ENCODE measurements at places on chromosomes 11 and 22.

GRCh38 chr22:28925916-28926315 lies 42.5 kb downstream of the ZNRF3 start:
- no peaks in the 10 kb centered on the region for H3K4me1 ChIP-seq
- H3K4me3 ChIP-seq: no peak overlapping the region
- no peak for DNase-seq
- no peak overlapping the region for H3K27ac ChIP-seq
- H3K36me3 ChIP-seq: peaks cover 3% of the 10 kb centered on the region

DNA sequence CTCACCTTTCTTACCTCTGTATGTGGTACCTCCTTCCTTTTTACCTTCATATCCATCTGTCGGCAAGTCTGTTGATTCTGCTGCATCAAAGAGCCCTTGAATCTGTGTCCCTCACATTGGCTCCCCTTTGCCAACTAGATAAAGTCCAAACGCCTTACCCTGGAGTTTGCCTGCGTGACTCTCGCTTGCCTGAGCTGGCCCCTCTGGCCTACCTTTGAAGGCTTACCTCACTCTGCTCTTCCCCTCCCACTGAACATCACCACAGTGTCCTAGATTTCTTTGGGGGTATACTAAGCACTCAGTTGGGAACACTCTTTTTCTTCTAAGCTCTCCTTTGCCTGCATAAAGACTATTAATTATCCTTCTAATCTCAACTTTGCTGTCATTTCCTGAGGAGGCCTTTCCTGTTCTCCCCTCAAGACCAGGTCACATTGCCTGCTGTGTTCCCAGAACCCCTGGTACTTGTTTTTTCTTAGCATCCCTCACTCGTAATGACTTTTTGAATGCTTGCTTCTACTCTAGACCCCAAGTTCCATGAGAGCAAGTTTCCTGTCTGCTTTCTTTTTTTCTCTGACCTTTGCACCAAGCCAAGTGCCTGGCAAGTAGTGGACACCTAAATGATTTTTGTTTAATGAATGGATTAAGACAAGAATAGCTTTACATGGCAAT lies 67.8 kb upstream of the ADORA2A start:
- no peak overlapping the region for H3K4me3 ChIP-seq
- H3K36me3 ChIP-seq: peaks cover 34% of the 10 kb centered on the region
- H3K4me1 ChIP-seq: no peaks in the 10 kb centered on the region

DNA sequence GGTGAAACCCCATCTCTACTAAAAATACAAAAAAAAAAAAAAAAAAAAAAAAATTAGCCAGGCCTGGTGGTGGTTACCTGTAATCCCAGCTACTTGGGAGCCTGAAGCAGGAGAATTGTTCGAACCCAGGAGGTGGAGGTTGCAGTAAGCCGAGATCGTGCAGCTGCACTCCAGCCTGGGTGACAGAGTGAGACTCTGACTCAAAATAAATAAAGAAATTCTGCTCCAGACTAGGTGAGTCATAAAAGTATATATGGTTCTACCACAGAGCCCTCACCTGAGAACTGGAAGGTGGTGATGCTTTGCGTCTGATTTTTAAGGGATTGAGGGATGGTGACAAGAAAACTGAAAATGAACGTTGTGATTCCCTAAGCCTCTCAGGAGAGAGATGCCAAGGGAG lies 58.4 kb downstream of the NTM start:
- H3K27ac ChIP-seq: no peak overlapping the region
- no peaks in the 10 kb centered on the region for H3K27me3 ChIP-seq
- H3K4me1 ChIP-seq: no peaks in the 10 kb centered on the region
- DNase-seq: no peak
- peaks cover 2% of the 10 kb centered on the region for H3K36me3 ChIP-seq

GRCh38 chr11:128660947-128661346 lies 32.9 kb upstream of the FLI1 start:
- no peak overlapping the region for H3K27ac ChIP-seq
- peaks cover 4% of the 10 kb centered on the region for H3K4me1 ChIP-seq
- no peak for DNase-seq

DNA sequence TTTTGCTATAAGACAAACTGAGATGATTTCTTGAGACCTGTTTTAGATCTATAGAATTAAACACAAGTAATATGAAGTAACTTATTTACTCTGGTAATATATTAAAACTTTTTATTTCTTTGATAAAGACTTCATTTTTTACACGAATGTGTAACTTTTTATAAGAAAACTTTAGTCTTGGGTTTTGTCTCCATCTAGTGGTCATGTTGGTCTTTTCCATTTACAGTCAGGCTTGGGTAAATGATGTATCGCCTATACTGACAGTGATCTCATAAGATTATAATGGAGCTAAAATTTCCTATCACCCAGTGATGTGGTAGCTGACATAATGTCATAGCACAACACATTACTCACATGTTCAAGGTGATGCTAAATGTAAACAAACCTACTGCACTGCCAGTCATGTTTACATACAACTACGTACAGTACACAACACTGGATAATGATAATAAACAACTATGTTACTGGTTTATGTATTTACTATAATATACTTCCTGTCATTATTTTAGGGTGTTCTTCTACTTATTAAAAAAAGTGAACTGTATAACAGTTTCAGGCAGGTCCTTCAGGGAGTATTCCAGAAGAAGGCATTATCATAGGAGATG lies 7.5 kb upstream of the C11orf97 start:
- H3K27me3 ChIP-seq: peaks cover 18% of the 10 kb centered on the region
- no peak overlapping the region for H3K27ac ChIP-seq
- DNase-seq: peak; percentile 9
- no peaks in the 10 kb centered on the region for H3K4me1 ChIP-seq

DNA sequence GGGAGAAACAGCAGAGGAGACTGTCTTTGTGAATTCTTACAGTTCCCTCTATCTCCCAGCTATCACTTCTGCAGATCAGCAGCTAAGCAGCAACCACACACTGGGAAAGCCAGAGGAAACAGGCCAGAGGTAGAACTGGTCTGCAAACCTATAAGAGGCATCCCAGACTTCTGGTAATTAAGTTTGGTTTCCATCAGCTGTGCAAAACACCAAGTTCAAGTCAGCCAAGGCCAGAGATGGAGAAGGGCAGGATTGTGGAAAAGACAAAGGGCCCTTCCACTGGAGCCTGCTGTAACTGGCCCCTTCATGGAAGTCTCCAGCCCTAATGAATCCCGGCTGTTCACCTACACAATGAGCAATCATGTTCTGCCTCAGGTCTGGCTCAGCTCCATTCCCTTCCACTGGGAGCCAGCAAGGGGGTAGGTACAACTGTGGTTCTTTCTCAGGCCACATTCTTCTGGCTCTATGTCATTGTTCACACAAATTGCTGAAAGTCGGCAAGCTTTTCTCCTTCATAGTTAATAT lies 4.6 kb upstream of the PAMR1 start:
- H3K4me3 ChIP-seq: no peak overlapping the region
- H3K4me1 ChIP-seq: no peaks in the 10 kb centered on the region
- H3K27ac ChIP-seq: no peak overlapping the region
- no peak for DNase-seq
- H3K36me3 ChIP-seq: no peaks in the 10 kb centered on the region
- peaks cover 61% of the 10 kb centered on the region for H3K27me3 ChIP-seq

- H3K4me1 ChIP-seq: peaks cover 14% of the 10 kb centered on the region
- H3K4me3 ChIP-seq: no peak overlapping the region
- no peak overlapping the region for H3K27ac ChIP-seq
- peaks cover 3% of the 10 kb centered on the region for H3K36me3 ChIP-seq
These were observed 14.9 kb upstream of the PDGFB start for GRCh38 chr22:39259666-39260065.

DNA sequence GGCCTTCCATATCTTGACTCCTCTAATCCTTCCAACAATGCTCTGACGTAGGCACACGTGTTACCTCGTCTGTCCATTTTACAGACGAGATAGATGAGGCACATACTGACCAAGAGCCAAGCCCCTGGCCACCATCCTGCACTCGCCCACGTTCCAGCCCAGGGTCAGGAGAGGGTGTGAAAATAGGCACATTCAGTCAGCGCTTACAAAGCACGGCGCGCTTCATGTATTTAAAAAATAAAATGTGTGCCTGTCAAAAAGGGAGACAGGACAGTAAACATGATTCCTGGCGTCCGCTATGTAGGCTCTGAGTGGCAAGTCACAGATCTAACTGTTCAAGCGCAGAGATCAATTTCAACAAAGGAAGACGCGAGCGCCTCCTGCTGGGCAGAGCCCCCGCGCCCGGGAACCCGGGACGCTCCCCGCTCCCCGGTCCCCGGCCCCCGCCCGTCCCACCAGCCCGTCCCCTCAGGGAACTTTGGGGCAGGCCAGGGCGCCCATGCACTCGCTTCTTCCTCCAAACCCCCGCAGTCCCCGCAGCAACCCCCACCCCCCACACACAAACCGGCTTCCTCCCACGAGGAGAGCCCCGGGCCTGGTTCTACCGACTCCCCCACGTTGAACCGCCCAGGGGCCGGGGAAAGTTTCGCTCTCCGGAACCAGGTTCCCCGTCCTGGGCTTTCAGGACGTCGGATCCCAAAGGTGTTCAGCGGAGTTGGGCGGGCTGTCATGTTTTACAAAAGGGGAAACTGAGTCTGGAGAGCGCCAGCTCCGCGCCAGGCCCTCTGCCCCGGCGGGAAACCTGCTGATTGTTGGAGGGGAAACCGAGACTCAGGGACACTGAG lies 10.4 kb upstream of the C1QTNF6 start:
- peaks cover 27% of the 10 kb centered on the region for H3K4me1 ChIP-seq
- peak overlapping the region; percentile 85 for H3K4me3 ChIP-seq
- H3K27ac ChIP-seq: peak overlapping the region; percentile 93
- peak; percentile 90 for DNase-seq
- H3K36me3 ChIP-seq: peaks cover 6% of the 10 kb centered on the region
- H3K27me3 ChIP-seq: no peaks in the 10 kb centered on the region

GRCh38 chr11:70064008-70064725 lies 13.9 kb upstream of the ANO1 start:
- H3K36me3 ChIP-seq: no peaks in the 10 kb centered on the region
- no peak overlapping the region for H3K27ac ChIP-seq
- no peak for DNase-seq
- peaks cover 41% of the 10 kb centered on the region for H3K27me3 ChIP-seq
- H3K4me1 ChIP-seq: no peaks in the 10 kb centered on the region

DNA sequence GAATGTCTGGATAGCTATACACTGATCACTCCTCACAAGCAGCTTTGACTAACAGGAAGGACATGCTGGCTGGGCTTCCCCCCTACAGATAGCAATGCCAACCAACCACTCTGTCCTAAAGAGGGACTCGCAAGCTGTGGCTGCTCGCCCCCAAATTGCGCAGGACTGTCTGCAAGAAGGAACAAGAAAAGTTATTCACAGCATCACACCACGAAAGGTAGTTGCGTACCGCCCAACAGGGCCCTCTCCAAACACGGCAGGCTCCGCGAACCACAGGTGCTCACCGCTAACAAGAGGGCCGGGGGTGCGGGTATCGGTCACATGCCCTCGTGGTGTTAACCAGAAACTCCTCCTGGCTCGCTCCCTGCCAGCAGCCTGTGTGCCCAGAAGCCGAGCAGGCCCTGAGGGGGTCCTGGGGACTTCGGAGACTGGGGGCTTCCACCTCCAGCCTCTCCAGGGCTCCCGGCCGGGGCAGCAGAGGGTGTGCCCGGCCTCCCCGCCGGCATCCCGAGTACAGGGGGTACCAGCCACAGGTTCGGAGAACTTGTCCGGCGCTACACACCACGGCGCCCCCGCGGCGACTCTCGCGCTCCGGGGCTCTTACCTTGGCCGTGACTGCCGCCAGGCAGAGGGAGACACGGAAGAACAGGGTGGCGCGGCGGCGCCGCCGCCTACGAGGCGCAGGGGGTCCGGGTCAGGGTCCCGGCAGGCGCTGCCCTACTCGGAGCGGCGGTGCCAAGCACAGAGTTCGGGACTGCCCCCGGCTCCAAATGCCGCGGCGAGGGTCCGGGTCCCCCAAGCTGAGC lies 682 bp downstream of the LARGE1 start:
- no peak overlapping the region for H3K27ac ChIP-seq
- peaks cover 55% of the 10 kb centered on the region for H3K27me3 ChIP-seq
- H3K4me3 ChIP-seq: peak overlapping the region; percentile 62
- no peak for DNase-seq

DNA sequence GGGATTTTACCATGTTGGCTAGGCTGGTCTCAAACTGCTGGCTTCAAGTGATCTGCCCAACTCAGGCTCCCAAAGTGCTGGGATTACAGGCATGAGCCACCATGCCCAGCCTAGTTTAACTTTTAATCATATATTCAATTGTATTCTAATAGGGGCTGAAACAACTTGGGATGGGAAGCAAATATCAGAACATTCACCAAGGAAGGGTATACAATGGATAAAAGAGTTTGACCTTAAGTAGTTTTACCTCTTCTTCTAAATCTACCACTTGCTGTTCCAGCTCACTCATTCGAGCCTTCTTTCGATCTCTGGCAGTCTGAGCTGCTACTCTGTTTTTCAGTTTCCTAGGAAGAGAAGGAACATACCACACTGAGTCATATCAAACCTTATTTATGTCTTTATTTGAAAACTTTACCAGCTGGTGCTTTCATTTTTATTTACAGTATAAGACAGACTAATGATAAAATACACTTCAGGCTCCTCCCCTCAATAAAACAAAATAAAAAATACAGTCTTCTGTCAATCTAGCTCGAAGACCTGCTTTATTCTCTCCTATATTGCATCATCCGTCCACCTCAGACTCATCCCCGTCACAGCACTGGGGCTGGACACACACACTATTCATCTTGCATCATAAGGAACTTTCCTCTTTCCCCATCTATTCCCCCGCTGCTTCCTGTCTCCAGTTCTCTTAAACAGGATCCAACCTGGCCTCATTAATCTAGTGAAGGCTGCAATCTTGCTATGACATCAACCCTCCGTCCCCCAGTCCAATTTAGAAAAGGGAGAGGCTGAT lies 1.4 kb downstream of the XBP1 start:
- peaks cover 91% of the 10 kb centered on the region for H3K36me3 ChIP-seq
- no peak for DNase-seq
- peaks cover 46% of the 10 kb centered on the region for H3K4me1 ChIP-seq
- H3K27ac ChIP-seq: peak overlapping the region; percentile 92

GRCh38 chr11:65872586-65873317 lies at the start of gene EFEMP2:
EFEMP2 (minus strand) TSS chr11:65872800; CDS start chr11:65872354, 446 bp downstream.
- peaks cover 5% of the 10 kb centered on the region for H3K36me3 ChIP-seq
- H3K27ac ChIP-seq: peak within 1 kb of the TSS; percentile 96
- H3K4me1 ChIP-seq: peaks cover 18% of the 10 kb centered on the region

- peaks cover 16% of the 10 kb centered on the region for H3K4me1 ChIP-seq
- H3K27ac ChIP-seq: peak overlapping the region; percentile 5
- no peak overlapping the region for H3K4me3 ChIP-seq
- no peaks in the 10 kb centered on the region for H3K27me3 ChIP-seq
- DNase-seq: no peak
These were observed 91.9 kb upstream of the TP53I11 start for GRCh38 chr11:45042560-45042959.

GRCh38 chr22:30040499-30041260 lies 39.6 kb upstream of the HORMAD2 start:
- DNase-seq: no peak
- peaks cover 33% of the 10 kb centered on the region for H3K27me3 ChIP-seq
- no peaks in the 10 kb centered on the region for H3K4me1 ChIP-seq
- peaks cover 6% of the 10 kb centered on the region for H3K36me3 ChIP-seq
- no peak overlapping the region for H3K4me3 ChIP-seq

- H3K4me3 ChIP-seq: no peak overlapping the region
- H3K27me3 ChIP-seq: peaks cover 53% of the 10 kb centered on the region
- DNase-seq: no peak
- H3K4me1 ChIP-seq: no peaks in the 10 kb centered on the region
- H3K36me3 ChIP-seq: no peaks in the 10 kb centered on the region
These were observed 35.1 kb downstream of the MPPED1 start for GRCh38 chr22:43446916-43447315.

- H3K4me3 ChIP-seq: no peak overlapping the region
- peaks cover 70% of the 10 kb centered on the region for H3K27me3 ChIP-seq
- peaks cover 10% of the 10 kb centered on the region for H3K4me1 ChIP-seq
These were observed 3.0 kb downstream of the DKK3 start for GRCh38 chr11:12005476-12005875.

All from effector memory CD8-positive, alpha-beta T cell (primary cell).